ENCODE measurements at places on chromosomes 16 and 17.

DNA sequence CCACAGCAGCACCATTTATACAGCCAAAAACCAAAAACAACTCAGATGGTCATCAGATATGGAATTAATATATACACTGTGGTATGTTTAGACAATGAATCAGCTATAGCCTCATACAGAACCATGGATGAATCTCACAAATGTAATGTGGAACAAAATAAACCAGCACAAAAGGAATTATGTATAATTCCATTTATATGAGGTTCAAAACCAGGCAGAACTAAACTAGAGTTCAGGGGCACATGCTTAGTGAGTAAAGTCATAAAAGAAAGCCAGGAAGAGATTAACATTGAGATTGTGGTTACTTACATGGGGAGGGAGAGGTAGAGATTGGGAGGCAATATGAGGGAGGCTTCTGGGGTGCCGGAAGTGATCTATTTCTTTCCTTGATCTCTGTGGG is 231.1 kb downstream of the COPRS start:
- DNase-seq, result no peak

DNA sequence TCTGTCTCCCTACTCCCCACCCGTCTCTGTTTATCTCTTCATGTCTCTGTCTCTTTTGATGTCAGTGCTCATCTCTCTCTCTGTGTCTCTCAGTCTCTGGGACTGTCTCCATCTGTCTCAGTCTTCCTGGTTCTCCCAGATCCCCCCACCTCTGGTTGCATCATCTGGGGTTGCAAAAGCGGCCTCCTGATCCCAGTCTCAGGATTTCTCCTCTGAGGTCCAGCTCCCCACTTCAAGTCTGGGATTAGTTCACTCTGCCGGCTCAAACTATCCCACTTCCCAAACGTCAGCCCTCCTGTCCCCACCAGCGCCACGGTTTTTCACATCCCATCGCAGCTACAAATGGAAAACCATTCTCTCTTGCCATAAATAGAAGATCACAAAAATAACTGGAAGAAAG is 9.0 kb downstream of the TEKT5 start:
- no peak for DNase-seq

DNA sequence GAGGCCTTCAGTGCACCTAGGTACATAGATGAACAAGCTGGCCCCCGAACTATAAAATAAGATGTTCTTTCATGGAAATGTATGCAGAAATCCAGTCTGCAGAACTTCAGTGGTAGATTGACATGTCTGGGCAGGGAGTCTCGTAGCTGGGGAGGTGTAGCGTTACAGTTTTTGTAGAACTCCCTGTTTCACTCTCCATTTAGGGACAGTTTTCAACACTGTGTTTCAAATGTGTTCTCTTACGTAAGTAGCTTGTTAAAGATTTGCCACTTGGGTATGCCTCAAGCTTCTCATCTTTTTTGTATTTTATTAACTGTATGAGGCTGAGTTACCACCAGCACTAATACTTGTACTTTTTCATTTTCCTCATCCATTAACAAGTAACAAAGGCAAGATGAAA is 46.6 kb downstream of the PLD6 start:
- DNase-seq, result no peak

DNA sequence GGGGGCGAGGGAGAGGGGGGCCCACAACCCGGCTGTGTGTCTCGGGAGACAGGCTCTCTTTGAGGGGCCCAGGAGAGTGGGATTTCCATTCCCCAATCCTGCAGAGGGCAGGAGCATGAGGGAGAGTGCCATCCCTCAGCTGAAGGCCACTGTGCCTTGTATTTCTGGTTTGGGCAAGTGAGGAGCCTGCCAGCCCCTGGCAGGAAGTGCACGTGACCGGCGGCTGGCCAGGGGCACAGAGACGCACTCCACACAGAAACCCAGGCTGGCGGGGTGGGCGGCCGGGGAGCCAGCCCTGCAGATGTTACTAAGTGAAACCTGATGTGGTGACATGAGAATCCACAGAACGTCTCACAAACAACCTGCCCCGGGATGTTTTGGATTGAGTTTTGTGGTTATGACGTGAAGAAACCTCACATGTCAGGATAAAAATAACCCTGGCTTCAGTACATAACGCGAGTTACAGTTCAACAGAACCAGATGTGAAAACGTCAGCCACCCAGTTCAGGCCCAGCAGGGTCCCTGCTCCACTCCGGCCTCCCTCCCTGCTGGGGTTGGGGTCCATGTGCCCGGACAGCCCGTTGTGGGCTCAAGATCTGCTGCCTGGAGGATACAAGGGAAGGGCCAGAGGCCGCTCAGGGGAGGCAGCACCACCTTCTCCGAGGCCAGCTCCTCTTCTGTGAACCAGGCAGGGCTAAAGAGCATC is 51.7 kb upstream of the MTSS2 start:
- DNase-seq, result no peak

DNA sequence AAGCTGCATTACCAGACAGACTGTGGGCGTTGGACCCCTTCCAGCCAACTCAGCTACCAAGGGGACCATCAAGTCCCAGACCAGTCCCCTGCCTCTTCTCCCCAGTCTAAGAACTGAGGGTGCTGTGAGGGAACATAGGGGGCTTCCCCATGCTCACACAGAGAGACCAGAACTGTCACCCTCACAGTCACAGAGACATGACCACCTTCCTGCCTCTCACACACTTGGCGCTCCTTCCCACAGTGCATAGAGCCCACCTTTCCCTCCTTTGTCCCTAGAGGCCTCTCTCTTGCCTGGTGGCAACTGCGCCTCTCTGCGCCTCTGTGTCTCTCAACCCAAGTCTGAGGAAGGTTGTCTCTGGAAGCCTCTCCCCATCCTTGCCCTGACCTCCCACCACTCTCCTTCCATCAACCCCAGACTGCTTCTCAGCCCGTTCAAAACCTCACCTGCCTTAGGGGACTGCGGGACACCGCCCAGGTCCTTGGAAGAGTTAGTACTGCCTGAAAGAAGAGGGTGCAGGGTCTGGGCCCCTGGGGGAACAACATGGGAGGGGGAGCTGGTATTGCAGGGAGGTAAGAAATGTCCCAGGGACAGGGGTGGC is 6.1 kb upstream of the LHX1 start:
- no peak for DNase-seq

GRCh38 chr16:88342491-88342890 is 40.3 kb upstream of the ZNF469 start:
- DNase-seq, result no peak

DNA sequence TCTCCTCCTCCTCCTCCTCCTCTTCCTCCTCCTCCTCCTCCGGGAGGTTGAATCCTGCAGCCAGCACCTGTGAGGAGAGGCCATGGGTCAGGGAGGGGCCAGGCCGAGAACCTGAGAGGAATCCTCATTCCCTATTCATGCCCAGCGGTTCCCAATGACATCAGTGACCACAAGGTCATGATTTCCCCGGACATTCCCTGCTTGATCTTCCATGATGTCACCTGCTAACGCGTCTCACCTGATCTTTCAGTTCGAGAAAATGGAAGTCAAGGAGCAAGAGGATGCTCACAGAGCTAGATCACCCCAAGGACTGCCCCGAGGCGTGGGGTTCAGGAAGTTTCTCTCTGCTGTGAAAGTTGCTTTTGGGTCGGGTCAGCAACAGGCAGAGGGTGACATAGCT is 5.4 kb downstream of the APOBR start:
- DNase-seq, result no peak

DNA sequence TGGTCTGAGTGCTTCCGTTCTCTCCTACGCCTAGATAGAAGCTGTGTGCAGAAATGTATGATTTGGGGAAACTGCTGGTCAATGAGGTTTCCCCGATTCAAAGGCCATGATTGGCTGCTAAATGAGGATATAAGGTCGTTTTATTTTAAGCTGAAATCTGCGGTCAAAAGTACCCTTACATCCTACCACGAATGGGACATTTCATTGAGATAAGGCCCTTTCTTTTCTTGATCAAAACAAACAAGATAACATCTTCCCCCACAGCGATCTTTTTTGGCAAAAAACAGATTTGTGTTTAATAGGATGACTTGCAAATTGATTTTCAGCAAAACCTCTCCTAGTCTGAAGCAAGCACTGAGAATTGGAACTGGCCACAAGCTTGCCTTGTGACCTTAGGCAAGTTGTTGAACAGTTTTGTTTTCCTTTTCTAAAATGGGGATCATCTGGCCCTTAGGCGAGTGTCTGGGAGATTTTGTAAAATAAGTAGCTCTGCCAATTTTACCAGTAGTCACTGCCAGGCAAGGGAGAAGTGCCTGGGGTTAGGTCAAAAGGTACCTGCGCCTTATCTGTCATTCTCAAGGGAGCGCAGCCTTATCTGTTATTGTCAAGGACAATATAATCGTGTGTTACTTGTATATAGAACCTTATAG is 635 bp downstream of the SCPEP1 start:
- no peak for DNase-seq

DNA sequence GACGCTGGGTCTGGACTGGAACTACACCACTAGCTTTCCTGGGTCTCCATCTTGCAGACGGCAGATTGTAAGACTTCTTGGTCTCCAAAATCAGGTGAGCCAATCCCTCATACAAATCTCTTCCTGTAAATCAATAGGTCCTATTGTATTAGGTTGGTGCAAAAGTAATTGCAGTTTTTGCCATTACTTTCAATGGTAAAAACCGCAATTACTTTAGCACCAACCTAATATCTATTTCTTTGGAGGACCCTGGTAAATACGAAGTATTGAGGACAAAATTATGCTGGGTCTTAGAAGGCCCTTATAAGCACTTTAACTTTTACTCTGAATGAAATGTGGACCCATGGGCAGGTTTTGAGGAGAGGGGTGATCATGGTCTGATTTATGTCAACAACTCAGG is 330.6 kb upstream of the C16orf82 start:
- DNase-seq, result no peak

GRCh38 chr16:8644211-8645140 is 23.0 kb downstream of the METTL22 start:
- DNase-seq, result no peak

GRCh38 chr17:28480799-28481571 is 7.5 kb downstream of the SLC13A2 start:
- DNase-seq, result no peak

DNA sequence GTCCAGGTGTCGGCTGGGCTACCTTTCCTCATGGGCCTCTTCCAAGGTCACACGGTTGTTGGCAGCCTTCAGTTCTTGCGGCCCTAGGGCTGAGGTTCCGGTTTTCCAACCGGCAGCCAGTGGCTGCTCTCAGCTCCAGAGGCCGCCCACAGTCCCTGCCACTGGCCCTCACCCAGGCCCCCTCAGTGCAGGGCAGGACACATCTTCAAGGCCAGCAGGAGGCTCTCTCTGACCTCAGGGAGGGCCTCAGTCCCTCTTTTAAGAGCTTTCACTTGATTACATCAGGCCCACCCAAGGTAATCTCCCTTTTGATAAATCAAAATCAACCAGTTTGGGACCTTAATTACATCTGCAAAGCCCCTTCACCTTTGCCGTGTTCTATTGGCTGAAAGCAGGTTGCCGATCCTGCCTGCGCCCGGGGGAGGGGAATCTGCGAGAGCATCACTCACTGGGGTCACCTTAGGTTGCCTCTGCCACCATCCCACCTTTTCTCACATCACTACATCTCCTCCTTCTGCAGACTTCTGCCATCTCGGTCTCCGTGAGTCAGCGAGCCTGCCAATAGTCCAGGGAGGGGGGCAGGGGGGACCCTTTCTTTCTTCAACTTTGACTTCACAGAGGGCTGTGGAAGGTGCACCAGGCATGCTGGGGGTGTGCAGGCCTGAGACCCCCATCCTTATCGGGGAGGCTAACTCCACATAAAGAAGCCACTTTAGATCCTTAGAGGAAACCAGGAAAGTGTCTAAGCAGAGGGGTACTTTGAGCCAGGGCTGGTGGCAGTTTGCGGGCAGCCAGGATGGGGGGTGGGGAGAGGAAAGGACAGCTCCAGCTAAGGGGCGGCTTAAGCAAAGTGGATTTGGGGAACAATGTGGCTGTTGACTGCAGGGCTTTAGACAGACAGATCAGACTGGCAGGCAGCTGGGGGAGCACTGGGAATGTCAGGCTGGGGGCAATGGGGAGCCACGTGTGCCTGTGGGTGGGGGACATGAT is 28.8 kb upstream of the NXPH3 start:
- DNase-seq, result no peak

- no peak for DNase-seq
These were observed 1.6 kb downstream of the TOX3 start for GRCh38 chr16:52545222-52545897.

DNA sequence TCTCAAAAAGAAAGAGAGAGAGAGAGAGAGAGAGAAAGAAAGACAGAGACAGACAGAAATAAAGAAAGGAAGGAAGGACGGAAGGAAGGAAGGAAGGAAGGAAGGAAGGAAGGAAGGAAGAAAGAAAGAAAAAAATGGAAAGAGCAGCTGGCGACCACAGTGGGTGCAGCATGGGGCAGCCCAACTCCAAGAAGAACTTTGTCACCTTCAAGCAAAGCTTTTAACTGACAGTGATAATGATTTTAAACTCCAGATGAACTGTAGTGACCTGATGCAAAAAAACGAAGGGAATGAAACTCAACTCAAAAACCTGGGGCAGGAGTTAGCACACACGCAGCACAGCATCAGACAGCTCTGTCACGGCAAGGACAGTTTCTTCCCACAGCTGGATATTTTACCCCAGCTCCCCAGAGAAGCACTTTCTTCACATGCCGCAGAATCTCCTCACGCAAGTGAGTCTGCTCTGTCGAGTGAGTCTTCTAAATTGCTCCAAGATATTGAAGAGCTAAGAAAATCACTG is 5.0 kb upstream of the ARHGAP17 start:
- no peak for DNase-seq

DNA sequence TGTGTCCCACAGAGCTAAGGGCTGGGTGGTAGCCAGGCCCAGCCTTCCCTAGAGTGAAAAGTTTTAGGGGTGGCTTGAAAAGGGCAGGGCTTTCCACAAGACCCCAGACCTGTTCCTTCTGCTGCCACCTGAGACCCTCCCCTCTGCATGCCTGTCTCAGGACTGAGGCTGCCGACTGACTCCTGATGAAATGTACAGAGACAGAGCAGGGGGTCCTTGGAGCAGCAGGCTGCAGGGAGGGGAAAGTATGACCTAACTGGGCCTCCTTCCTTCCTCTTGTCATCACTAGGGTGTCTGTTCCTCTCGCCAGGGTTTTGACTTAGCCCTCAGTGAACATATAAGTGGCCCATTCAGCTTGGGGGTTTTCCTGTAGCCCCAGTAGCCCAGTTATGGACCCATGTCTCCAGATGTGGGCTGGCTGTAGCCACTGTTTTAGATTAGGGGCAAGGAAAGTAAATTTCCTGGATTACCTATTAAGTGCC is 14.9 kb upstream of the NFATC3 start:
- no peak for DNase-seq

DNA sequence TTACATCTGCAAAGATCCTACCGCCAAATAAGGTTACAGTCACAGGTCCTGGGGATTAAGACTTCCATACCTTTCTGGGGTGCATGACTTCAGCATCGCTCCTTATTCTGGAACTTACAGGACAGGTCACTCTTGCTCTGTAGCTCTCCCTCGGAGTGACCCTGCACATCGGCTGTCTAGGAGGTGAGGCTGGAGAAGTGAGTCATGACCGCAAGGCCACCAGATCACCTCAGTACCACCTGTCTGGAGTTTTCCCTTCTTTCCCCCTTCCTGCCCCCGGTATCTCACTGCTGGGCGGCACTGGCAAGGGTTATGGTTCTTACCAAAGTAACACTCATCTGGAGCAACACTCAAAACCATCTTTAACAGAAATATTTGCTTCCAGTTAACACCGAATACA is 374.8 kb downstream of the SLC39A11 start:
- no peak for DNase-seq

- DNase-seq, result no peak
These were observed 11.8 kb upstream of the WSB1 start for GRCh38 chr17:27282054-27282551.

Data from NCI-H2081 (cell line).